ENCODE measurements at places on chromosomes 3 and 15. TPM values are rescaled to one million over a fixed set of nuclear protein-coding genes. Genes with fewer than 3 reads are reported as not detected.
A peak's percentile ranks its signal among the peaks of the same experiment; 100 is the strongest.

Gene MORC1
- total RNA-seq: not detected

Gene TRIM42
- total RNA-seq: not detected

Gene TNNC1
- total RNA-seq: 8,123 TPM

Gene APPL1
- 53.3 TPM for total RNA-seq

Gene FAM3D
- total RNA-seq: not detected

- H3K27me3 ChIP-seq: no peaks in the 10 kb centered on the region
- no peaks in the 10 kb centered on the region for H3K36me3 ChIP-seq
- no peaks in the 10 kb centered on the region for H3K4me1 ChIP-seq
- H3K27ac ChIP-seq: no peak overlapping the region
Observed at GRCh38 chr3:32410367-32411246, 19.0 kb downstream of the CMTM7 start.

DNA sequence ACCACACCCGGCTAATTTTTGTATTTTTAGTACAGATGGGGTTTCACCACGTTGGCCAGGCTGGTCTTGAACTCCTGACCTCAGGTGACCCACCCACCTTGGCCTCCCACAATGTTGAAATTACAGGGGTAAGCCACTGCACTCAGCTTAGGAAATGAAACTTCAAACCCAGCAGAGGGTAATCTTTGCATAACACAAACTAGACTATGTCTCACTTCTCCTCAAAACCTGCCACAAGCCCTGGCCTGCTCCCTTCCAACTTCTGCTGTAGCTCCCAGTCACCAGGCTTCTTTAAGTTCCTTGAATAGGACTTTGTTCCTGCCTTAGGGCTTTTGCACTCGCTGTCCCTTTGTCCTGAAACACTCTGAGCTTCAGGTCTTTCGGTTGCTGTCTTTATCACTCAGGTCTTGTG is 39.2 kb upstream of the SEMA4B start:
- no peaks in the 10 kb centered on the region for H3K27me3 ChIP-seq
- DNase-seq: no peak
- H3K27ac ChIP-seq: no peak overlapping the region
- H3K4me3 ChIP-seq: no peak overlapping the region
- peaks cover 8% of the 10 kb centered on the region for H3K4me1 ChIP-seq

DNA sequence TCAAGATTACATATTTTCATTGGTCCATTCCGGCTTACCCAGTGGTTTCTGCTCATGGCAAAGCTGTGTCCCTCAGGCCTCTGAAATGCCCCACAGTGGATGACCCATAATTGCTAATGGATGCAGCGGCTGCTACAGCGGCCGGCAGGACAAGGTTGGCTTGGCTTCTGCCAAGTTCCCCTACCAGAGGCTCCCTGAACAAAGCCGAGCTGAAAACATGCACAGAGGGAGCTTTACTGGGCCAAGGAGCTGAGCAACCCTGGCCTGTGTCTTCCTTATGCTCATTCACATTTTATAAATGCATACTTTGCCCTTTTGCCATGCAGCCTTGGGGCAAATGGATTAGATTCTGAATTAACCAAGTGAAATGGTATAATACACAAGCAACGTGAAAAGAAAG is 150.5 kb downstream of the NTRK3 start:
- DNase-seq: no peak
- no peak overlapping the region for H3K27ac ChIP-seq
- H3K4me3 ChIP-seq: no peak overlapping the region

GRCh38 chr15:73700041-73700842 is 16.1 kb downstream of the CD276 start:
- peak; percentile 73 for DNase-seq
- no peak overlapping the region for H3K4me3 ChIP-seq
- H3K27ac ChIP-seq: no peak overlapping the region
- H3K27me3 ChIP-seq: no peaks in the 10 kb centered on the region
- H3K4me1 ChIP-seq: peaks cover 26% of the 10 kb centered on the region

DNA sequence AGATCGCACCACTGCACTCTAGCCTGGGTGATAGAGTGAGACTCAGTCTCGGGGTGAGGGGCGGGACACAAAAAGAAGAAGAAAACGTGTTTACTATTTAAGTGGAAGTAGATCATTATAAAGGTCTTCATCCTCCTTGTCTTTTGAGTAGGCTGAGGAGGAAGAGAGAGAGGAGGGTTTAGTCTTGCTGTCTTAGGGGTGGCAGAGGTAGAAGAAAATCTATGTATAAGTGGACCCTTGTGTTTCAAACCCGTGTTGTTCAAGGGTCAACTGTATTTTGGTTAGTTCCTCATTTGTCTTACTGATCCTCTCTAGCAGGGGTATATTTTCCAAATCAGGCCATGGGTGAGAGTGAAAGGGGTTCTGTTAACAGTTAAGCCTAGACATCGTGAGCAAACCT is 40.1 kb downstream of the TRIM71 start:
- no peak overlapping the region for H3K27ac ChIP-seq
- H3K4me3 ChIP-seq: no peak overlapping the region
- DNase-seq: no peak
- H3K4me1 ChIP-seq: no peaks in the 10 kb centered on the region

- H3K27me3 ChIP-seq: no peaks in the 10 kb centered on the region
- peaks cover 5% of the 10 kb centered on the region for H3K36me3 ChIP-seq
- H3K4me3 ChIP-seq: no peak overlapping the region
- peaks cover 8% of the 10 kb centered on the region for H3K4me1 ChIP-seq
- DNase-seq: no peak
Observed at GRCh38 chr3:30665539-30665938, 59.1 kb downstream of the TGFBR2 start.

DNA sequence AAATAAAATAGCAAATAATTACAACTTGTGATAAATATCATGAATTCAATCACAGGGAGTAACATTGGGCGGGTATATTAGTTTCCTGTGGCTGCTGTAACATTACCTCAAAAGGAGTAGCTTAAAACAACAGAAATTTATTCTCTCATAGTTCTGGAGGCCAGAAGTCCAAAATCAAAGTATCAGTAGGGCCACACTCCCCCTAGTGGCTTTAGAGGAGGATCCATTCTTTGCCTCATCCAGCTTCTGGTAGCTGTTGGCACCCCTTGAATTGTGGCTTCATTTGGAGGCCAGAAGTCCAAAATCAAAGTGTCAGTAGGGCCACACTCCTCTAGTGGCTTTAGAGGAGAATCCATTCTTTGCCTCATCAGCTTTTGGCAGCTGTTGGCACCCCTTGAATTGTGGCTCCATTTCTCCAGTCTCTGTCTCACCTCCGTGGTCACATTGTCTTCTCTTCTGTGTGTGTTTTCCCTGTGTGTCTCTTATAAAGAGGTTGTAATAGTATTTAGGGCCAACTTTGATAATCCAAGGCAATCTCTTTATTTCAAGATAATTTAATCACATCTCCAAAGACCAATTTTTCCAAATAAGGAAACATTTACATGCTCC is 3.1 kb upstream of the CFAP20DC start:
- H3K27ac ChIP-seq: no peak overlapping the region
- H3K27me3 ChIP-seq: no peaks in the 10 kb centered on the region
- no peaks in the 10 kb centered on the region for H3K36me3 ChIP-seq
- DNase-seq: no peak
- H3K4me3 ChIP-seq: no peak overlapping the region
- H3K4me1 ChIP-seq: no peaks in the 10 kb centered on the region

DNA sequence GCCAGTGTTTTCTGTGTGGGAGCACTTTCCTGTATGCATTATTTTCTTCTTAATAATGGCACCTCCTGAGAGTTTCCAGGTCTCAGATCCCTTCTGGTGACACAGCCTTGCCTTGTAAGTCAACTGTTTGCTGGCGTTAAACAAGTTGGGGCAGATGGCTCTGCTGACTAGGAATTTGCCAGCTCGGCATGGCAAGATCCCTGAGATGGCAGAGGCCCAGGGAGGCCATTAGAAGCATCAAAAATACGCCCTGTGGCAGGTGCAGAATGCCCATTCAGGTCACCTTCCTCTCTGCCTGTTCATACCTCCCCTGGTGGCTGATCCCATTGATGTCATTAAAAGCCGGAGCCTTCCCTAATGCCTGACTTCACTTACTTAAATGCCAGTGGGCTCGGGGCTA is 320.9 kb upstream of the CTDSPL start:
- DNase-seq: peak; percentile 83
- H3K4me3 ChIP-seq: no peak overlapping the region
- no peaks in the 10 kb centered on the region for H3K36me3 ChIP-seq
- peaks cover 38% of the 10 kb centered on the region for H3K4me1 ChIP-seq
- no peaks in the 10 kb centered on the region for H3K27me3 ChIP-seq
